Gastrocnemius medialis (tissue), 4 donors: ENCODE measurements at places on chromosomes 1 and 21.

- no peak for DNase-seq
These were observed 3.0 kb downstream of the NHLH2 start for GRCh38 chr1:115837740-115838421.

DNA sequence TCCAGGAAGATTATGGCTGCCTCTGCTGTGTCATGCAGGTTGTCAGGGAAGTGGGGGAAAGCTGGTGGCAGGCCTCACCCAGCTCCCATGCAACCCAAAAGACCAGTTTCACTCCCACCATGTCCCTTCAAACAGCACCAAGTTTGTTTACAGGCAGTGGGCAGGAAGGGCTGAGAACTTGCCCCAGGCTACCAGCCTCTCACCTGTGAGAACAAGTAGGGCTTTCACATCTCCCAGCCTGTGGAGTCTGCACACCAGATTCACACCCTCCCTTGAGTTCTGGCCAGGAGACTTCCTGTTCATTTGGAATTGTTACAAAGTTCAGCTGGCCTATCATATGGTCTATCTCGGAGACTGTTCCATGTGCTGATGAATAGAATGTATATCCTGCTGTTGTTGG lies 27.8 kb downstream of the RPAP2 start:
- no peak for DNase-seq

DNA sequence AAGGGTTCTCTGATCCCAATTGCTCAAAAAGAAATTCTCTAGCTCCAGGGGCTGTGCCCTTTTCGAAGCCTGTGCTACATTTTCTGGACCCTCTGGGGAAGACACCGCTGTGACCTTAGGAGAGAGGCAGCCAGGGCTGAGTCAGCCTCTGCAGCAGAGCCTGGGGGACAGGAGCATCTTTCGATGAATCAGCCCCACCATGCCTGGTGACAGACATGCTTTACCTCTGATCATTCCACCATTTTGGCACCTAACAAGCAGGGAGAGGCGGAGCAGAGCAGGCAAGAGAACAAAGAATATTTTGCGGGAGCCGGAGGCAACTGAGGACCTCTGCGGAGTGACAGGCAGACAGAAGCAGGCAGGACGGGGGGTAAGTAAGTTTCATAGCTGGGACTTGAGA lies 84.9 kb downstream of the VWA5B1 start:
- no peak for DNase-seq

DNA sequence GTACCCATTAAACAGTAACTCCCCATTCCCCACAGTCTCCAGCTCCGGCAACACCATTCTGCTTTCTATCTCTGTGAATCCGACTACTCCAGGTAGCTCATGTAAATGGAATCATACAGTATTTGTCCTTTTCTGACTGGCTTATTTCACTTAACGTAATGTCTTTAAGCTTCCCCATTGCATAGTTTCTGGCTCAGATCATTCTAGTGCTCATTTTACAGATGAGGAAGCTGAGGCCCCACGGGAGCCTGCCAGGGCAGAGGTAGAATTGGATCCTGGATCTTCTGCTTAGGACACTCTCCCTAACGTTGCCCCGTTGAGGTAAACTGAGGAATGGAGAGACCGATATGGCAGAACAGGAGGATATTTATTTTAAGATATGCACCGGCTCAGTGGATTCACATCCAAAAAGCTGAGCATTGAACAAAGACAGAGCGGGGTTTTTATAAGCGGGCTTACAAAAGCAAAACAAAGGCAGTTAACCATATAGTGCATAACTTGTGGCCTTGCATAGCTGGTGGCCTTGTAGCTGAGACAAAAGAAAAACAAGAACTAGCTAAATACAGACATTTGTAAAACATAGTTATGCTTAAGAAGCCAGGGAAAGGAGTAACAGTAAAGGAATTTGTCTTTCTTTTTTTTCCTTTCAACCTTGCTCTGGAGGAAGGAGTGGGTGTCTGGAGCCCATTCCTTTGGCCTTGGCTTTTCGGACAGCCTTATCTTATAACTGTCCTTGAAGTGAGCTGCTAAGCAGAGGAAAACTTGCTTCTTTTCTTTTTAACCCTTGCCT lies 15.3 kb upstream of the KLHDC8A start:
- no peak for DNase-seq

DNA sequence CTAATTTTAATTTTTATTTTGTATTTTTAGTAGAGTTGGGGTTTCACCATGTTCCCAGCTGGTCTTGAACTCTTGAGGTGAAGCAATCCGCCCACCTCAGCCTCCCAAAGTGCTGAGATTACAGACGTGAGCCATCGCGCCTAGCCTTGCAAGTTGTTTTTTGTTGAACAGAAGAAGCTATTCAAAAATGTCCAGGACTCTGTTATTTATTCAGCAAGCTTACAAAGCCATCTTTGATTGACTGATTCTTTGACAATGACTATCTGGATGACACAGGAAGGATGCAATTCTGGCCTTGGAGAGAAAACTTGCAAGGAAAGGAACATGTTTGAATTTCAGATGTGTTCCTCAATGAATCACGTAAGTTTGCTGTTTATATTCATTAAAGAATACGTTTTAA lies 63.5 kb downstream of the MAP3K7CL start:
- DNase-seq = no peak

GRCh38 chr1:63363014-63363413 lies 4.4 kb upstream of the ALG6 start:
- no peak for DNase-seq

GRCh38 chr1:240794046-240794843 lies 182.3 kb upstream of the GREM2 start:
- DNase-seq = no peak

GRCh38 chr21:25359724-25360123 lies 247.6 kb downstream of the MRPL39 start:
- DNase-seq = no peak

DNA sequence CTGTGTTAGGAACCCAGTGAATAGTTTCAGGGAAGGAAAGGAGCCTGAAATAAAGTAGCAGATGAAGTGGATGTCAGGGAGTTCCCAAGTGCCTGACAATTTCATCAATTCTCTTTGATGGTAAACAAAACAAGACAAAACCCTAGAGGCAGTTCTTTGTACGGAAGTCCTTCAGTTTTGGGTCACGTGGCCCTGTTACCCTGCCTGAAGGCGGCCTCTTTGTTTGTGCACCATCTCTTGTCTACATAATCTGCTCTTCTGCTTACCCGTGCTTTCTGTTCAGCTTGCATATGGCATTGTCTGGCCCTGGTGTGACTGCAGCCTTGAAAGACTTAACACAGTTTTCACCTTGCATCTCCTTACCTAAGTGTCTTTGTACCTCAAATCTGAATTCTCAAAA lies 166.7 kb upstream of the DUSP10 start:
- no peak for DNase-seq

GRCh38 chr1:155107309-155108264 lies 20.1 kb upstream of the EFNA1 start:
- DNase-seq = no peak

DNA sequence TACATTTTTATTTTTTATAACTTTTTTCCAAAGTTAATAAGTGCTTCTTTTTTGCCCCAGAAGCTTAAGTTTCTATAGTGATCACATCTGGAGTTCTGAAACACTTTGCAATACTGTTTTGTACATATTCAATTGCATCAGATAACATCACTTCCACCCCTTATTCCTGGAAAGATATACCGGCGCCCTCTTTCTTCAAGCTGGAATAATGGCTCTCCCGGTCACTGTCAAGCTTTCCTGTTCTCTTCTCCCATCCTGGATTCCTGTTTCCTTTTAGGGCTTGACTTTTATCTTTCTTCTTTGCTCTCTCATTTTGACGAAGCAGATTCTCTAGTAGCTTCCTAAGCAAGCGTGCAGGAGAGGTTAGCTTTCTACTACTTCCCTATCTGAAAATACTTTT lies 1866.8 kb downstream of the MRPL39 start:
- DNase-seq = no peak

GRCh38 chr1:202416641-202417040 lies 68.1 kb downstream of the PPP1R12B start:
- no peak for DNase-seq

- DNase-seq = no peak
These were observed 11.9 kb downstream of the SH2D2A start for GRCh38 chr1:156804572-156805243.

DNA sequence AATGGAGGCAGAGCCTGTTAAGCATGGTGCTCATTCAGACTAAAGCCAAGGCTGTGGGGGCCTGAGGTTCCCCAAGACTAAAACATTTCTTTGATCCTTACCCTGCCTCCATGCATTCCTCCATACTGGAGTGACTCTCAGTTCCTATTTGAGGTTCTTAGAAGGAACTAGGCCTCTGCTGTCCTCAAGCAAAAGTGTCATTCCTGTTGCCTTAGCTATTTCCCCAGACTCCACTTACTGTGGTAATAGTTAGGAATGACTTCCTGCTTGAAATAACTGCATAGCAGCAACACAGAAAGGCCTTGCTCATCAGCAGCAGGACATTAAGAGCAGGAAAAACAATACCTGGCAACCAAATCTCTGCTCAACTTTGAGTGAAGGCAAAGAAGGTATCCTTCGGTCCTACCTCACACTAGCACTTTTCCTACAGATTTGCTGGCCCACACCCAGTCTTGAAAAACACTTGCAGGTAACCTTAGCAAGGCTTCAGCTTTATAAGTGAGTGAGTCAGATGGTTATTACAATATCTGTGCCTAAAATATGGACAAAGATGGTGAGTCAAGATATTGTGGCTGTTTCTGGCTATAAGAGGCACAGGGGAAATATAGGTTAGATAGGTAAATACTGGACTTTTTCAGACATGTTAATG lies 14.8 kb downstream of the LRRC41 start:
- DNase-seq = no peak

DNA sequence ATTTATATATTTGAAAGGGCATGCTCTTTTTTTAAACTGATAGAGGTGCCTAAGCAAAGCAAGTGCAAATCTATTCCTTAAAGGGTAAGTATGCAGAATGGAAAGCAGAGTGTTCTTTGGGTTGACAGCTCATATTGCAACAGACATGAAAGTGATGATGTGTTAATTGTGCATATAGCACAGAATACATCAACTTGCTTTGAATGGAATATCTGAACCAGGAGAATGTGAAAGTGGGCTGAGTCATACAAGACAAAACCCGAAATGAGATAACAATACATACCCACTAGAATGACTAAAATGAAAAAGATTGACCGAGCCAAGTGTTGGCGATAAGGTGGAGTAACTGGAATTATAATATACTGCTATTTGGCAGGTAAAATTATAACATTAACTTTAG lies 4.3 kb downstream of the CR1 start:
- DNase-seq = no peak

GRCh38 chr1:109838838-109839240 lies 71.8 kb upstream of the CSF1 start:
- no peak for DNase-seq

GRCh38 chr1:229554886-229555621 lies 3.5 kb downstream of the ABCB10 start:
- DNase-seq = no peak

DNA sequence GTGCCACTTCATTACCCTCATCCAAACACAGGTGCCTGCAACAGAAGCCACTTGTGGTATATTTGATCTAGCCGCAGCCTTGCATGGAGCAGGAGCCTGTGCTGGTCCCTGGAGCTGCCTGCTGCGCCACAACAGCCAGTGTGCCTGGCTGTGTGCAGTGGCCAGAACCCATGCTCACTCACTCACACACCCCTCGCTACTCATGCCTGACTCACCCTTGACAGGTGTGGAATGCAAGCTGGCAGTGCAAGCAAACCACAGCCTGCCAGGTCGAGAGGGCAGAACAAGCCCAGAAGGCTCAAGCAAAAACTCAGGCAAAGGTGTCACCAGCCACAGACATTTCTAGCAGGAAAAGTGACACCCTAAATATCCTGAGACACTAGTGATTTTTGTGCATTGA lies 1510.9 kb downstream of the KCNT2 start:
- peak; percentile 6 for DNase-seq

- no peak for DNase-seq
These were observed 199.3 kb upstream of the ZC3H12A start for GRCh38 chr1:37274938-37275631.

- DNase-seq = no peak
These were observed 67.5 kb downstream of the PSMG1 start for GRCh38 chr21:39115576-39116235.

DNA sequence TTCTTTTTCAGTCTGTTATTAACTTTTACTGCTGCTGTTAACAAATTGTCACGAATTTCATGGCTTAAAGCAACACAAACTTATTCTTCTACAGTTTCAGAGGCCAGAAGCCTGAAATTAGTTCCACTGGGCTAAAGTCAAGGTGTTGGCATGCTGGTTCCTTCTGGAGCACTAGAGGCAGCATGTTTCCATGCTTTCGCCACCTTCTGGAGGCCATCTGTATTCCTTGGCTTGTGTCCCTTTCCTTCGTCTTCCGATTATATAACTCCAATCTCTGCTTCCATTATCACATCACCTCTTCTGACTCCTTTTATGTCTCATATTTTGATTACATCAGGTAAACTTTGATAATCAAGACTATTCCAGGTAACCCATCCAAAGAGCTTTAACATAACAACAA lies 1742.1 kb downstream of the BRINP3 start:
- DNase-seq = no peak

DNA sequence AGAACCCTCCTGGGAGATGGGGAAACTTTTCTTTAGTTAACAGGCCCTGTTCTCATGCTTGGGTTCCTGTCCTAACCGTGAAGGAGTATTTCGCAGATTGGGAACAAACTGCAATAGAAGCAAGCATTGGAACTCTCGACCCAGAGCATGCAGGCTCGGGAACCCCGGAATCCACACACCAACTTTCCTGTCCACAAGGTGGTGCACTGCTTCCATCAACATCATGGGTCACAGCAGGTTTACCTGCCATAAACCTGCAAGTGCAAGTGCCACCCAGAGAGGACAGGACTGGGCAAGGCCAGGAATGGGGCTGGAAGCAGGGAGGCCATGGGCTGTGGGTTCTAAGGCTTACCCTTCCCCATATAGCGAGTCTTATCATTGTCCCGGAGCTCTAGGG lies 6.9 kb downstream of the ENO1 start:
- no peak for DNase-seq

GRCh38 chr1:67784545-67785186 lies 48.6 kb downstream of the GNG12 start:
- DNase-seq = no peak

GRCh38 chr1:156298852-156299357 lies at the start of gene VHLL:
Gene VHLL, minus strand, starts transcription at chr1:156299307. Its CDS starts 118 bp downstream, at chr1:156299189.
- no peak for DNase-seq

GRCh38 chr1:36095760-36096405 lies 7.2 kb downstream of the ADPRS start:
- DNase-seq = no peak

GRCh38 chr1:4061521-4062031 lies 161.5 kb upstream of the C1orf174 start:
- no peak for DNase-seq

DNA sequence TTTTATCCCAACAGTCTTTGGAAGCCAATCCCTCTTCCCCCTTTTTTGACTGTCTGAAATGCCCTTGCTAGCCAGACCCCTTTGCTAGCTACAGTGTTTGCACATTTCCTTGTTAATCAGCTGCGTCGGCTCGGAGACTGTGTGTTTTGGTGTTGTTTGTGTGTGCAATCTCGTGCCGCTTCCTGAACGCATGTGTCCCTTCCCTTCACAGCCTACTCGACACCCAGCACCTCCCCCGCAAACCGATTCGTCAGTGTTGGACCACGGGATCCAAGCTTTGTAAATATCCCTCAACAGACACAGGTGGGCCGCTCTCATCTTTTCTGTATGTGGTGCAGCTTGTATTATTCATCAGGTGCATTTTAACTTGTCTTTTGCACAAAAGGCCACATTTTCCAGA lies 298.7 kb downstream of the TM2D1 start:
- DNase-seq = no peak

GRCh38 chr1:114145504-114146151 lies 8.0 kb downstream of the SYT6 start:
- DNase-seq = no peak
